ENCODE measurements at places on chromosomes 7 and 10.

DNA sequence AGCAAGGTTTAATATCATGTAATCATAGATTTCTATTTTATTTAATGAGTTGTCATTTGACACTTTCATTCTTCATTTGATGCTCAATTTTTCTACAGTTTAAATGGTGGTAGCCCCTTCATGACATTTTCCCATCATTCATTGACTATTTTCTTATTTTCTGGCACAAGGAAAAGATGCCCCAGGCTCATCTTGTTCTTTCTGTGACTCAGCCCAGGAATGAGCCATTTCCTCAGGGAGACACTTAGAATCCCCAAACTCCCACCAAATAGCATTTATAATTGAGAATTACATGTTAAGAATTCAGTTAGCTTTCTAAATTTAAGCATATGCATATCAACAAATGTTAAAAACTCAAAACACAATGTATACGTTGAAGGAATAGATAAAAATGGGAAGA, 222.3 kb downstream of the KIF20B start:
- DNase-seq: no peak

GRCh38 chr7:101814081-101814990, 3.1 kb upstream of the CUX1 start:
- DNase-seq: peak; percentile 92

GRCh38 chr7:43164757-43165156, 52.3 kb downstream of the HECW1 start:
- no peak for DNase-seq

GRCh38 chr7:135855846-135856245, 107.2 kb upstream of the FAM180A start:
- no peak for DNase-seq

- DNase-seq: peak; percentile 67
These were observed 298.6 kb downstream of the REEP3 start for GRCh38 chr10:63819753-63820329.

GRCh38 chr7:108425714-108426275, 30.4 kb downstream of the NRCAM start:
- no peak for DNase-seq

DNA sequence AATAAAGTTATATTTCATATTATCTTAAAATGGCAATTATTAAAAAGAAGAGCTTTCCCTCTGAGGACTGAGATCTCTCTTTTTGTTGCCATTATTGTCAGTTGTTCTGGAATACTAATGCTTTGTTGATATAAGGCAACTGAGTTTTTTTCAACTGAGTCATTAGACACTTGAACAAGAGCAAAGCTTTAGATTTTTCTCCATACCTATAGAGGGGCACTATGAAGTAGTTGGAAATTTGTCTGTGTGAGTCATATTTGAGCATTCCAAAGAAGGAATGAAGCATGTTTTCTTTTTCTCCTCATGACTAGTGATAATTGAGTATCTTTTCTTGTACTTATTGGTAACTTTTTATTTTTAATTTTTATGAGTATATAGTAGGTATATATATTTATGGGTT, 24.5 kb downstream of the RPA3 start:
- no peak for DNase-seq

DNA sequence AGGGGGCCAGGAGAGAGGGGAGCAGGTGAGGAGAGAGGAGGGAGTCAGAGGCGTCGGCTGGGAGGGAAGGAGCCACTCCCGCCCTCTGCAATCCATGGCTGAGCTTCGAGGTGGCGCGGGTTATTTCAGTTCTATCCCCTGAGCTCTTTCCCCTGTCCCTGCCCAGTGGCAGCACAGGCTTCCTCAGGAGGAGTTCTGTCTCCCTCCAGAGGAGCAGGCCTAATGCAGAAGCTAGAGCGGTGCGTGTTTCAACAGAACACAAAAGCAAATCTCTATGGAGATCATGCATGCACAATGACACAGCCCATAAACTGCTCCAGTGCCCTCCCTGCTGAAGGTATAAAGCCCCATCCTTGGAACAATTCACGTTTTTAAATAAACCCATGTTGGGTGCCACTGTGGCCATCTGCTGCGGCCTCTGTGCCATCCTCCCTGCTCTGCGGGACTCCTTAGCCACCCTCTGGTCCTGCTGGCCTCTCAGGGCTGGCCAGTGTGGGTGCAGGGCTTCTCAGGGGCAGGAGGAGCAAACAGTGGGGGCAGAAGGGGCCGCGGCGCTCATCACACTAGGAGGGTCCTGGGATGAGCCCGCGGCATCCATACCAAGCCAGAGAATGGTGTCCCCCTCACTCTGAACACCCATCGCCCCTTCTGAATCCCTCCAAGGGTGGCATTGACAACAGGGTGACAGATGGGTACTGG, 192.6 kb upstream of the LYZL2 start:
- no peak for DNase-seq

DNA sequence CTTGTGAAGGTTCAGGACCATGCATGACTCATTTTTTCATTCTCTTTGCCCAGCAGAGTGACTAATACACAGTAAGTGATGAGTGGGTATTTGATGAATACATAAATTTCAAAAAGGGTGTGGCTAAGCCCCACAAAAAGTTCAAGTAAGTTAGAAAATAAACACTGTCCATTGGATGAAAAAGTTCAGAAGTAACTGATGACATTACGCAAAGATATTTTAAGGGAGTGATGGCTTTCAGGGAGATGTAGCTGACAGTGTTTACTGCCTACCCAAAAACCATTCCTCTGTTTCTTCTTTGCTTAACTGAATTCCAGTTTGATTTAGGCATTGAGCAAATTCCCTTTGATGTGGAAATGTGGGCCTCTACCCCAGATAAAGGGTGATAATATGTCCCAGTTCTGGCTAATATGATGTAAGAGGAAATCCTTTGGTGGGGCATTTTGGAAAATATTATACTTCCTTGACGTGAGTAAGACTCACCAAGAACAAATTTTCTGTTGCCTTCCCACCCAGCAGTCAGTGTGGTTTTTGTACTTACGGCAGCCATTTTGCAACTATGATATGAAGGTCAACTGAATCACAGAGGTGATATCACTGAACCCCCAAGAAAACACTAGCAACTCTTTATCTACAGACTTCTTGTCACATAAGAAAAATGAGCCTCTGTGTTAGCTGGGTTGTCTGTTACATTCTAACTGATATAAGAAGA, 29.0 kb upstream of the EBLN1 start:
- DNase-seq: no peak

- no peak for DNase-seq
These were observed 138.5 kb upstream of the MGMT start for GRCh38 chr10:129328546-129328945.

- DNase-seq: no peak
These were observed 34.4 kb upstream of the AGR3 start for GRCh38 chr7:16916105-16916639.

DNA sequence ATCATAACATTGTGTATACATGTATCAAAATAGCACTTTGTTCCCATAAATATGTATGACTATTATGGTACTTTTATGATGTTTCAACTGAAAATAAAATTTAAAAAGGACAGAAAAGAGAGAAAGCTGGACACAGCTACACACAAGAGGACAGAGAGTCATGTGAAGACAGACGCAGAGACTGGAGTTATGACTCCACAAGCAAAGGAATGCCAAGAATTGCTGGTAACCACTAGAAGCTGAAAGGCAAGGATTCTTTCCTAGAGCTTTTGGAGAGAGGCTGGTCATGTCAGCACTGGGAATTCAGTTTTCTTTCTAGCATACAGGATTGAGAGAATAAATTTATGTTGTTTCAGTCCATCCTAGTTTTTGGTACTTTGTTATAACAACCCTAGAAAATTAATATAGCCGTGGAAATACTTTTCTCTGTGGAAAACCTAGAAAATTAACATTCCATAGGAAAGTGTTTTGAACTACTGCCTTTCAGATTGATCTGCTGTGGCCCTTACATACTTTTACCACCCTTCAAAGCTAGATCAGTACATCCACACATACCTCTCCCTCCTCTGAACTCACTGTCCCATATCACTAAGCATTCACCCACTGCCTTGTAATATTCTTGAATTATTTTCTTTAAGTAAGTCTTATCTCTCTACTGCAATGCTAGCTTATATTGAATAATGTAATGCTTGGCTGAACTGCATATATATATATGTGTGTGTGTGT, 575.3 kb downstream of the IPMK start:
- DNase-seq: no peak

GRCh38 chr7:101565601-101566209, 63.4 kb downstream of the MYL10 start:
- DNase-seq: no peak

GRCh38 chr10:8800426-8800825, 745.9 kb downstream of the GATA3 start:
- no peak for DNase-seq

DNA sequence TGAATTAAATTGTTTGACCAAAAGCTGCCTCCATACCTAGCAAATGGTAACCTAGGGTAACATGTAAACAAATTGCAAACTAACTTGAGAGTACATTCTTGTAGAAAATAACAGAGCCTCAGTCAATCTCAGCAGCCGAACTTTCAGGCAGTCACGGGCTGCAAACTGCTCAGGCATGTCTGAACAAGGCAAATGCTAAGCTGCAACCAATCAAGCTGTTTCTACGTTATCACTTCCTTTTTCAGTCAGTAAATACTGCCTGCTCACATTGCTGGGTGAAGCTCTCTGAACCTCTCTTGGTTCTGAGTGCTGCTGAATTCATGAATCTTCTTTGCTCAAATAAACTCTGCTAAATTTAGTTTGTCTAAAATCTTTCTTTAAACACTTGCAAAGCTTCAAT, 1212.4 kb downstream of the SORCS1 start:
- peak; percentile 52 for DNase-seq

DNA sequence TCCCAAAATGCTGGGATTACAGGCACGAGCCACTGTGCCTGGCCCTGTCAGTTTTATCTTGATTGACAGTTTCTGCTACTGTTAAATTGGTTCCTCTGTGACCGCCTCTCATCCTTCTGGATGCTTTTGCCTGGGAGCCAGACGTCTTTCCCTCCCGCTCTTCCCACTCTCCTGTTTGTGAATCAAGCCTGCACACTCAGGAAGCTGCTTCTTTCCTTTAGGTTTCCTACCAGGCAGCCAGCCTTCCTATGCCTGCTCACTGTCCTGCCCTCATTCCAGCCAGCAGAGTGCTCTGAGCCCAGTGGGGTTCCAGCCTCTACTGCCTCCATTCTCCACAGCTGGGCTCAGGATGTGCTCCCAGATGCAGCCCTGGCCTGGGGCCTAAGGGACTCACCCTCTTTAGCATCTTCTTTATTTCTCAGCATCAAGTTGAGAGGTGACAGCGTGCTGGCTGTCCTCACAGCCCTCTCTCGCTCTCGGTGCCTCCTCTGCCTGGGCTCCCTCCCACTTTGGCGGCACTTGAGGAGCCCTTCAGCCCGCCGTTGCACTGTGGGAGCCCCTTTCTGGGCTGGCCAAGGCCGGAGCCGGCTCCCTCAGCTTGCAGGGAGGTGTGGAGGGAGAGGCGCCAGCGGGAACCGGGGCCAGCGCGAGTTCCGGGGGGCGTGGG, 5.1 kb downstream of the SH2D4B start:
- no peak for DNase-seq

GRCh38 chr10:4984971-4985594, 18.6 kb downstream of the AKR1C2 start:
- no peak for DNase-seq

GRCh38 chr7:21107101-21107500, 320.4 kb upstream of the SP8 start:
- DNase-seq: no peak

DNA sequence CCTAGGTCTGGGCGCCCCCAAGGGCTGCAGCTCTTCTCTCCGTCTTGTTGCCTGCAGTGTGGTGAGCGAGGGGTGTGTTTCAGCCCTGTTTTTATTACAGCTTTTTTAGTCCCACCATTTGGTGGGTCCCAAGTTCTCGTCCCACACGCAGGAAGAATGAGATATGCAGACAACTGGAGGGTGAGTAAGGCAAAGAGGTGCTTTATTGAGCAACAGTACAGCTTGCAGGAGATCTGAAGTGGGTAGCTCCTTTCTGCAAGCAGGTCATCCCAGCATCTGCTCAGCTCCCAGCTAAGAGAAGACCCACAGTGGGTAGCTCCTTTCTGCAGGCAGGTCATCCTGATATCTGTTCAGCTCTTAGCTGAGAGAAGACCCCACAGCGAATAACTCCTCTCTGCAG, 28.2 kb downstream of the C10orf67 start:
- no peak for DNase-seq

- no peak for DNase-seq
These were observed 43.0 kb downstream of the SCRN1 start for GRCh38 chr7:29946428-29947186.

GRCh38 chr10:88982366-88982765, 8.2 kb upstream of the FAS start:
- DNase-seq: no peak

DNA sequence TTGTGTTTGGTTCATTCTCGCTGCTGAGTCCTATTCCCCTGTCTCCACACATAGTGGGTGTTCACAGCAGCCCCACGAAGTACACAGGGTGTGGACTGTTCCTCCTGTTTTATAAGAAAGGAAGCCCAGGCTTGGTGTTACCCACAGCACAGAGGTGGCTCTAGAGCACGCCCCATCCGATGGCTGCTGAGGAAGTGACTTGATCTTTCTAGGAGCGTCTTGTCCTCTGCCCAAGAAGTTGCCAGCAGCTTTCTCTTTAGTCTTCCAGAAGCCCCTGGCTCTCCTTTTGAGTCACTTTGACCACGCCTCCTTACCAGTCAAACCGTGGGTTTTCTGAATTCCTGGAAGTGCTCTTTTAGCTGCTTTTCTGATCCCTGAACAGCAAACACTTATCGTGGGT, 94.0 kb downstream of the GRK5 start:
- DNase-seq: no peak
